ENCODE measurements at places on chromosomes 2 and 18.

- no peak for DNase-seq
Measured at GRCh38 chr2:69797836-69798289, 31.6 kb upstream of the GMCL1 start.

DNA sequence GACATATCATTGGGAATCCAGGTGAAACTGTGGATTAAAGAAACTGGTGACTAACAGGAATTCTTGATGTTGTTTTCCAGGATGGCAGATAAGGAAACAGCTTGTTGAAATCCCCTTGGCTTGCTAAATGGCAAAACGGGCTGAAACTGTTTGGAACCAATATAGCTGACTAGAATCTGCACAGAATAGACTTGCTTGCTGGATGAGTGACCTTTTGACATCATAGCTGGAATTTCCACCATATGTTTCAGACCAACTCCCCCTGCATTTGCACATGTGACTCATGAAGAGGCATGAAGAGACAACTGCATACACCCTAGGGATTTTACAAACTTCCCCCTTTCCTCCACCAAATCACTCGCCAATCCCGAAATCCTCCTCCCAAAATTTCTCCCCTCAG is 87.7 kb upstream of the LYPD1 start:
- no peak for DNase-seq

- DNase-seq: no peak
Measured at GRCh38 chr2:54310311-54310710, 54.3 kb upstream of the TSPYL6 start.

DNA sequence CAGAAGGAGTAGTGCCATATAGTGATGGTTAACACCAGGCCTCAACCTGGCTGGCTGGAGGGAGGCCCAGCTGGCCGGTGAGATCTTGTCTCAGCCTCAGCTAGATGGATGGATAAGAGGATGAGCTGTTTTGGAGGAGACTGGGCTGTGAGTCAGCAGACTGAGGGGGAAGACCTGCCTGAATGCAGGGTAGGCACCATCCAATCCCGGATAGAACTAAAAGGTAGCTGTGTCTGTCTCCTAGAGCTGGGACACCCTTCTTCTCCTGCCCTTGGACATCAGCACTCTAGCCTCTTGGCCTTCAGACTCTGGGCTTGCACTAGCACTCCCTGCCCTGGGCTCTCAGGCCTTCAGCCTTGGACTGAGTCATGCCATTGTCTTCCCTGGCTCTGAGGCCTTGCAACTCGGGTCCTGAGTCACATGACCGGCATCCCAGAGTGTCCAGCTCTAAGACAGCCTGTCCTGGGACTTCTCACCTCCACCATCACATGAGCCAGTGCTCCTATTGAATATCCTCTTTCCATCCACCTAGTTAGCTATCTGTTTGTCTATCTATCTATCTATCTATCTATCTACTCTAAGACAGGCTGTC is 131.3 kb downstream of the TPO start:
- DNase-seq: no peak
